ENCODE measurements at places on chromosomes 5 and 9.

DNA sequence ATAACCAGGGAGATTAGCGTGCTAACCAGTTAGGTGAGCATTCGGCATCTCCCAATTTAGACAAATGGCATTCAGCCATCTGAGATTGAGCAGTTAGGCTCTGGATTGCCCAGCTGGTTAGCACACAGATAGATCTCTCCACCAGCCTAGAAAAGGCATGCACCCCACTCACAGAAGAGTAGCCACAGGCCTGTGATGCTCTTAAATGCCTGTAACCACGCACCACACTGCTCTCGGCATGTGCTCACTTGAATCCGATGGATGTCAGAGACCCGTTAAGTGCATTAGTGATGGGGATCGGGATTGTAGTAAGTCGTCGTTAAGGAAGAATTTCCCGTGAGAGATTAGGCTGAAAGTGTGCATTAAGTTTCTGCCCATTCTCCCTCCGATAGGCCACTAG, 23.0 kb downstream of the MARCHF6 start:
- DNase-seq: no peak

- DNase-seq: no peak
Observed at GRCh38 chr9:137023583-137023991, 4.5 kb downstream of the ABCA2 start.

DNA sequence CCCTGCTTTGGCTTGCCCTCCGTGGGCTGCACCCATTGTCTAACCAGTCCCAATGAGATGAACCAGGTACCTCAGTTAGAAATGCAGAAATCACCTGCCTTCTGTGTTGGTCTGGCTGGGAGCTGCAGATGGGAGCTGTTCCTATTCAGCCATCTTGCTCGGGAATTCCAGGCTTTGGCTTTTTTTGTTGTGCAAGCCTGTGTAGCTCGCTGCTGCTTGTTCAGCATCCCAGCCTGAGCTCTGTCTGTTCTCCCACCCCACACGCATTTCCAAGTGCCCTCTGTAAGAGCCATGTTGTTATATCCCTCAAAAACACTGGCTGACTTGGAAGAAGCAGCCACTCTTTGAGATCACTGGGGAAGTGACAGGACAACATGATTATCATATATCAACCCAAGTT, 101.6 kb upstream of the DPYSL3 start:
- DNase-seq: no peak

DNA sequence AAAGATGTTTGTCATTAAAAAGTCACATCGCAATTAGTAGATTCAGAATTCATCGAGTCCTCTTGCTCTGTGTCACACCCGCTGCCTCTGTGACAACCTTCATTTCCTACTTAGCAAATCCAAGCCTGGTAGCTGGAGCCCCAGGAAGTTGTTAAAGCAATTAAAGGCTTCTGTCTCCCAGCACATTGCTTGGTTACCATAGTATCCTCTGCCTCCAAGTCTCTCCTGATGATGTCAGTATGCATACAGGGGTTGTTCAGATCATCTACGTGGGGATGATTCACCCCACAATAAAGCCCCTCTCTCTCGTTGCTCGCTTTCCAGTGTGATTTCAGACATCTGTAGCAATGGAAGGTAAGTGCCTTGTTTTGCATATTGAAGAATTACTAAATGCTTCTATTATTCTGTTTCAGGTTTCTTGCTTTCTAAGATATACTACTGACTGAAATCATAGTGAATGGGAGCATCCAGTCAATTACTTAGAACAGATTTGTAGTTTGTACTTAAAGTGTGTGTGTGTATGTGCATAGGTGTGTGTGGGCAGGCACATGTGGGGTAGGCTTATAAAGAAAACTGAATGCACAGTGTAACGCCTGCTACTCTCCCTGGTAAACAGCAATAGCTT, 52.9 kb downstream of the PAM start:
- no peak for DNase-seq

DNA sequence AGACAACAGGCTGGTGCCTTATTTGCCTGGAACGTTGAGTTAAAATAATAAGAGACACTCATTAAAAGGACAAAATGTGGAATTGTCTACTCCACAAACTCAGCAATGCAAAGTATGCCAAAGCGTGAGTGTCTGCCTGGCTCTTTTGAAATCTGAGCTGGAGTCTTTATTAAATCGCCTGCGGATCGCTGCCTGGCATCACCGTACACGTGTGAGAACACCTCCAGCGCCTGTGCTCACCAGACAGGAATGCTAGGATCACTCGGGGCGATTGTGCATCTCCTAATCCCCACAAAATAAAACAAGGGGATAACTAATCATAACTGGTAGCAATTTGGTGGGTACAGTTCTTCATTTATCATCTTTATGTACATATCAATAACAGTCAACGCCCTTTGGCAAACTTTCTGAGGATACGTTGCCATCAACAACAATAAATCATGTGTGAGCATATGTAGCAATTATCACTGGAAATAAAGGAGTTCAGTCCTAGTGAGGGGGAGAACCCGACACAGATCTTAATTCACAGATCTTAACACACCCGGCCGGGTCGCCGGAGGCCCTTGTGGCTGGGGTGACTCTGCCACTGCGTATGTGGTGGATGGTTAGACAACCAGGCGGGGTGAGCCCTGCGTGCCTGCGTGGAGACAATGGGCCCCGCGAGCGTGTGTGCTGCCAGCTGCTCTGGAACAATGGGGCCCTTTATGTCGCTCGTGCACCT, 284.9 kb upstream of the IRX1 start:
- DNase-seq: no peak

- DNase-seq: no peak
Observed at GRCh38 chr5:56447232-56447631, 214.1 kb upstream of the ANKRD55 start.

DNA sequence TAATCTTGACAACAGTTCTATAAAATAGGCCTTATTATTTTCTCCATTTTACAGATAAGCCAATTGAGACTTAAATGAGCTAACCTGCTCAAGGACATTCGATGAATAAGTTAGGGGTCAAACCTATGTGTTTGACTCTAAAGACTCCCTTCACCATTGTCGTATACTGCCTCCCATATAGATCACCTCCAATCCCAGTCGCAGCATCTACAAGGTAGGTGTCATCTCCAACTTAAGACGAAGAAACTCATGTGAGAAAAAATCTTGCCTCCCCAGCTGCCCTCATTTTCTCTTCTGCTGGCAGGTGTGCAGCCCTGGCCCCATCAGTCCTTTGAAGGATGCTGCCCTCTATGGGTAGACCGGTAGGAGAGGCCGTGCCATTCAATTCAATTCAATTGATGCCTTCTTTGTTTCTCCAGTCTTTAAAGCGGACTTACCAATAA, 75.2 kb upstream of the SMARCA2 start:
- peak; percentile 37 for DNase-seq

DNA sequence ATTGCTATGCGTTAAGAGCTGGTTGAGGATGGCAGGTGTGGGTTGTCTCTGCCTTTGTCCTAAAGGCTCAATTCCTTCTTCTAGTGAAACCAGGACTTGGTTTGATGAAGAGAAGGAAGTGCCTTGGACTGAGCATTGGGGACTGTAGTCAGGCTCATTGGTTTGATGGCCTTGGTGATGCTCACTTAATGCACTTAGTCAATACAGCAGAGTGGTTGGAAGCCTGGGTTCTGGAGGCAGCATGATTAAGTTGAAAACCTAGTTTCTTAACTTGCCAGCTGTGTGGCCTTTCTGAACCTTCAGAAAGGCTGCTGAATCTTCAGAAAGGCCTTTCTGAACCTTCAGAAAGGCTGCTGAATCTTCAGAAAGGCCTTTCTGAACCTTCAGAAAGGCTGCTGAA, 52.4 kb downstream of the PTTG1 start:
- DNase-seq: peak; percentile 33

- DNase-seq: no peak
Observed at GRCh38 chr5:5613261-5613990, 190.9 kb downstream of the ICE1 start.

- DNase-seq: no peak
Observed at GRCh38 chr9:34634551-34635248, 2.9 kb downstream of the SIGMAR1 start.

DNA sequence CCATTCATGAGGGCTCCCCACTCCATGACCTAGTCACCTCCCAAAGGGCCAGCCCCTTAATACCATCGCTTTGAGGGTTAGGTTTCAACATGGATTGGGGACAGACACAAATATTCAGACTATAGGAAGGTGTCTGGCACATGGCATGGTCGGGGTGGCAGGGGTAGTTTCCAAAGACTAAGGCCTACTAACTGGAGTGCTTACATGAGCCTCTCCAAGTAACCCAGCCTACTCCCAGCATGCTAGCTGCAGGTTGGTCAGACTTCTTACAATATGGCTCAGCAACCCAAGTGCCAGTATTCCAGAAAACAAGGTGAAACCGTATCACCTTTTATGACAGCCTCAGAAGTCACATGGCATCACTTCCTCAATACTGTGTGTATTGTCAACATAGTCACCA, 19.9 kb upstream of the OTULINL start:
- no peak for DNase-seq

DNA sequence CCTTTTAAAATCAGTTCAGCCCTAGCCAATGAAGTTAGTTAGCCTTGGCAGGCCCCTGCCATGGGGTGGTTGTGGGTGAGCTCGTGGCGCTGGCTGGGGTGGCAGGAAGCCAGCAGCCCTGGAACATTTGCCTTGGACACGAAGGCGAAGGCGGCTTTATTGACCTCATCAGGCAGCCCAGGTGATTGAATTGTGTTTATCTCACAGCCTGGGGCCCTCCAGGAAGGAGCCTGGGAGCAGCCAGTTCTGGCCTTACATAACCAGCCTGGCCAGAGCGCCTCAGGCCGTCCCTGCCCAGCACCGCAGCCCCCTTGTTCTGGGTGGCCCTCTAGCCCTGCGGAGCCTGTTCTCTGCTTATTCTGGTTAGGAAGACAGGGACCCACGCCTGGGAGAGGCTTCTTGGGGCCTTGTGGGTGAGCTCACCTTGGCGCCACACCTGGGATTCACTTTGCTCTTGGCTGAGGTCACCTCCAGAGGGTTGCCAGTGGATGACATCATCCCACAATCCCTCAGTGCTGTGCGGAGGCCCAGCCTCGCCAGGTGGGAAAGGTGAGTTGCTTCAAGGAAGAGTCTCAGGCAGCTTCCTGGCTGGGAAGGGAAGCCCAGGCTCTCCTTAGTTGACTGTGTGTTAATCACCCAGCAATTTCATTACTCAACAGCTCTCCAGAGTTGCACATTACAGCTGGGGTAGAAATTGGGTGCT, 54.4 kb upstream of the RPL26L1 start:
- DNase-seq: no peak

- DNase-seq: no peak
Observed at GRCh38 chr5:74482990-74483389, 157.5 kb downstream of the ENC1 start.

- peak; percentile 83 for DNase-seq
Observed at GRCh38 chr9:131747352-131747751, 7.5 kb upstream of the RAPGEF1 start.

DNA sequence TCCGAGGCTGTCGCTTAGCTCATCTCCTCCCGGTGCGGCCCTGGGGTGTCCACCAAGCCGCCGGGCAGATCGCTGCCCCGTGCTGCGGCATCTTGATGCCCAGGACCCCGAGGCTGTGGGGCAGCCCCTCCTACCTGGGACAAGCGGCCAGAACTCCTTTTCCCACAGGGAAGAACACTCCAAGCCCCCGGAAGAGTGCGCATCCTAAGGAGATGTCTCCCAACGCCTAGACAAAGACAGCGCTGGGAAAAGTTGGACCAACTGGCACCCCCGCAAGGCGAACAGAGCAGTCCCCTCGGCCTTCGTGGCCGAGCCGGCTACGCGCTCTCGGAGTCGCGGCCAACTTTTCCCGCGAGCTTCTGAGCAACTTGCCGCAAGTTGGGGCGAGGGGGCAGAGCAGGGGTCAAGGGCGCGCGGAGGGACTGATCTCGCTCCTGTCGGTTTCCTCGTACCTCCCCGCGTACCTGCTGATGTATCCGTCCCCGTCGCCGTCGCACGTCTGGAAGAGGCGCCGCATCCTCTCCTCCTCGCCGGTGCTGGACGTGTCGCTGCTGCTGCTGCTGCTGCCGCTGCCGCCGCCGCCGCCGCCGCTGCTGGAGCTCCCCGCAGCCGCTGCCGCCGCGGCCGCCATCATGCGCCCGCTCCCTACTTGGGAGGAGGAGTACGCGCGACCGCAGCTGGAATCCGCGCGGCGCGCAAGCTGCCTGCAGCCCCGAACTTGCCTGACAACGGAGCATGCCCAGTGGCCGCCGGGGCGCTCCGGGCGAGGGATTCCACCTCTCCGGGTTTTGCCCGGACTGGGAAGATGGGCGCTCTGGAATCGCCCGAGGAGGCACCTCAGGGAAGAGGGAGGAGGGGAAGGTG, at the start of gene MCC:
MCC (minus strand) TSS at position 673 of the 864 bp plus-strand sequence.
- peak; percentile 66 for DNase-seq

DNA sequence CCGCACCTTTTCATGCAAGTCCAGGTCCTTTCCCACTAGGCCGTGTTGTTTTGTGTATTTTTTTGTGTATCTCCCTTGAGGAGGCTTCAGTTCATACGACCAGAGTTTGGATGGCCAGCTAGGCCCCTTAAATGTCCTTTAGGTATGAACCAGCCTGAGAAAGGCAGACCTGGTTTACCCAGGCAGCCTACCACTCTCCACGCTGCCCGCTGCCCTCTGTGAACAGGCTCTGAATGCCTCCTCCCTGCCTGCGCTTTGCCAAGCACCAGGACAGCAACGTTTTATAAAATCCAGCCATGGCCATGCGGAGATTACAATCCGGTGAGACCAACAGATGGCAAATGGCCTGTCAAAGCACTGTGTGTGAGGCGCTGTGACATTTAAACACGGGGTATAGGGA, 626 bp upstream of the CLTB start:
- DNase-seq: no peak

DNA sequence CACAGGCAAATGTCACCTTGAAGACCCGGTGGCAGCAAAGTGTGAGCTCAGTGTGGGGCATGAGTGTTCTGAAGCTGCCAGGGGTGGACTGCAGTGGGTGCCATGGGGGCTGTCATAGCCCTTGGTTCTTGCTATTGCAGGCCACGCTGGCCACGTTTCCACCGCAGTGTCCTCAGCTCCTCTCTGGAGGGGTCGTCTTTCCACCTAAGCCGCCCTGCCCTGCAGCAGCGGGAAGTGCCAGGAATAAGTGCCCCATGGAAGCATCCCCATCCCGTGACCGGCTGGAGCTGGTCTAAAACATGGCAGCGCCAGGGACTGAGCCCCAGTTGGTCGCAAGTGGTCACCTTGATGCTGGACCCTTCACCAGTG, 6.9 kb downstream of the OBP2B start:
- no peak for DNase-seq

DNA sequence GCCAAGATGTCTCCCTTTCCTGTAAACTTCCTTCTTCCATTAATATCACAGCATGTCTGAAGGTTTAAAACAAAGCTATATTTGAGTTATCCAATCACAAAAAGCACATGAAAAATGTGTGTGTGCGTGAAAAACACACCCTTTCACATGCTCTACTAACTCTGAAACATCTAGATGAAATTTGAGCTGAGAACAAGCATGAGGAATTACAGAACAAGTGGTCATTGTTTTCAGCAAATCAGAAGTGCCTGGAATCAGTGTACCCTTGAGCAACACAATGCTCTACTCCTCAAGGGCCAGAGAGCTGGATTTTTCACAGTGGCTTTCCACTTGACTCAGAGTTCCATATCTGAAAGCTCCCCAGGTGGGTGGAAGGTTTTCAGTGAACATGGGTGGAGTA, 255.9 kb downstream of the PSAT1 start:
- no peak for DNase-seq

- no peak for DNase-seq
Observed at GRCh38 chr5:139390639-139391569, 1.2 kb upstream of the MZB1 start.
